ENCODE measurements at places on chromosomes 2 and 18.
A peak's percentile ranks its signal among the peaks of the same experiment; 100 is the strongest.

DNA sequence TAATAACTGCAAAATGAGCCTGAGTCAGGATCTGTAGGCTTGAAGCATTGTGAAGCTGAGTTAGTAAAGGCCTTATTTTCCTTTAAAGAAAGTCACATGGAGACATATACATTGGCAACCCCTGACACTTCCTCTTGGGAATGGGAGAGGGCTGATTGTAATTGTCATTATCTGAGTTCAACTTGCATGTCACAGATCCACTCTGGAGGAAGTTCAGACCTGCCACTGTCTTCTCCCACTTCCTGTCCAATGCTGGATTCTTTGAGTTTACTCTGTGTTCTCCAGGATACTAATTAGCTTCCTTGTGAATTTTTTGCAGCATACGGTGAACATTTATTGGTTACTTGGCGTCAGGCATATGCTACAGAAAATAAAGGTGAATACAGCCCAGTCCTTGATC is 34.1 kb downstream of the SMARCAL1 start:
- DNase-seq: no peak

GRCh38 chr18:32906506-32907310 is 133.9 kb upstream of the KLHL14 start:
- no peak for DNase-seq

- DNase-seq: no peak
Observed at GRCh38 chr2:115654362-115654761, 1211.9 kb downstream of the DPP10 start.

DNA sequence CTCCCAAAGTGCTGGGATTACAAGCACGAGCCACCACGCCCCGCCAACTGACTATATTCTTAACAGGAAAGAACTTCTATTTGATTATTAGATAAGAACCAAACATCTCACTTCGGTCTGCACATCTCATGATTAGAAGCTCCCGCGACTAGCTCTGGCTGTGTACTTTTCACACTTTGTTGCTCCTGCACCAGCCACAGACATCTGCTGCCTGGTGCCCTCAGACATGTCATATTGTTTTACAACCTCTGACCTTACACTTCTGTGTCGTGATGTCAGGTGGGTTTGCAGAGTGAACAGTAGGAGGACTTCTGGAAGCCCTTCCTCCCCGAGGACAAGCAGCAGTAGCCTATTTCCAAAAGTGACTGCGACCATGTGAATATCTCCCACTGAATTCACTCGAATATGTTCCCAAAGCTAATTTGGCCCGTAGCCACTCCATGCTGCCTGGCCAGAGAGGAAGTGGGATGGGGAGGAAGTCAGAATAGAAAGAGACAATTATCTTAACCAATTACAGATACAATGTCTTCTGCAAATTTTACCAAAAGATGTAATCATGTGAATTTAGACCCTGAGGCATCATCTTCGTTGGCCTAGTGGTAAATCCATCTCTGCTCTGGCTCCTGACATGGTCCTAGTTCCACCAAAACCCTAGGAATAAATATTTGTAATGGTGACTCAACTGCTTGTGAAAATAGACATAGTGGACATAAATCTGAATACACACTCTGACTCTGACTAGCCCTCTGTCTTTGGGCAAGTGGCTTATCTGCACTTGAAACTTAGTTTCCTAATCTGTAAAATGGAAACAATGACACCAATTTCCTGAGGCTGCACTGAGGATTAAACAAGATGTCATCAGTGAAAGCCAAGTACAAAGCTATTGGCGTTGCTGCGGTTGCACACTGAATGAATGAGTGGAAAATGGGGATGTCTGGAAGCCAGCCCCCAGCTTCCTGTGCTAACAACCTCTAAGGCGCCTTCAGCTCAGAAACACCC is 406.1 kb downstream of the LRATD1 start:
- DNase-seq: no peak

GRCh38 chr2:237390235-237390634 is 23.7 kb downstream of the COL6A3 start:
- no peak for DNase-seq

DNA sequence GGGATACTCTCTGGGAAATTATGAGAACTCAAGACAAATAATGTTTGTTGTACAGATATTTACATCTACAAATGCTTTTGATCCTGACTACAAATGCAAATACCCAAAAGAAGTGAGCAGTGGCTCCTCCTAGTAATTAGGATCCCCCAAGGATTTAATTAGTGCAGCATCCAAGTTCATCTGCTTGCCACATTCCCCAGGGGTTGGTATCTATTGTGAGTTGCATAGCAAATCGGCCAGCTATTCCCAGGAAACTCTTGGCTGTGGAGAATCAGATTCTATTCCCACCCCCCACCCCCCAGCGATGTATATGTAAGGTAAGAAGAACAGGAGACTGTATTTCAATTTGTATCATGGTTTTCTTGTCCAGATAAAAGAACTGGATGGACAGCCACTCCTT is 725.1 kb upstream of the CDH7 start:
- no peak for DNase-seq

DNA sequence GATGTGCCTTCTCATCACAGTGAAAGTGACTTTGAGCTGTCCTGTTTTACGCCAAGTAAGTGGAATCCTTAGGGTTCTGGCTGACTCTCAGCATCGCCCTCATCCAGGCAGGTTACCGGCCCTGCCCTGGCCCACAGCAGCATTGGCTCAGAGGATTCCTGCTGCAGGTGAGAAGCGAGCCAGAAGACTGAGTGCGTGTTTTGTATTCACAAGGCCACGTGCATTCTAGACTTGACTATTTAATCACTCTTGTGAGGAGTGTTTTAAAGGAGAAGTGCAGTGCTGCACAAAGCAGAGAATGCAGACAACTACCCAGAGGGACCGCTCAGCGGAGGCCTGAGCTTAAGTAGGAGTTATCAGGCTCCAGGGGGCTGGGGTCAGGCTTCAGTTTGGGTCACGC is 48.3 kb downstream of the LAMA3 start:
- DNase-seq: no peak

DNA sequence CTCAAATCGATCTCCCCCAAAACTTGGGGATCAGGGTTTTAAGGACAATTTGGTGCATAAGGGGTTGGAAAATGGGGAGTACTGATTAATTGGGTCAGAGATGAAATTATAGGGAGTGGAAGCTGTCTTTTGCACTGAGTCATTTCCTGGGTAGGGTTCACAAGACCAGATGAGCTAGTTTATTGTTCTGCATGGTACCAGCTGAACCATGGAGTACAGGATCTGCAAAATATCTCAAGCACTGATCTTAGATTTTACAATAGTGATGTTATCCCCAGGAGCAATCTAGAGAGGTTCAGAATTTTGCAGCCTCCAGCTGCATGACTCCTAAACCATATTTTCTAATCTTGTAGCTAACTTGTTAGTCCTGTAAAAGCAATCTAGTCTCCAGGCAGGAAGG is 73.1 kb downstream of the CPO start:
- DNase-seq: no peak

- peak; percentile 57 for DNase-seq
Observed at GRCh38 chr18:24138789-24139616, at the start of gene CABYR. CABYR (plus strand) TSS chr18:24139062; CDS start chr18:24143115, 4,053 bp downstream.

DNA sequence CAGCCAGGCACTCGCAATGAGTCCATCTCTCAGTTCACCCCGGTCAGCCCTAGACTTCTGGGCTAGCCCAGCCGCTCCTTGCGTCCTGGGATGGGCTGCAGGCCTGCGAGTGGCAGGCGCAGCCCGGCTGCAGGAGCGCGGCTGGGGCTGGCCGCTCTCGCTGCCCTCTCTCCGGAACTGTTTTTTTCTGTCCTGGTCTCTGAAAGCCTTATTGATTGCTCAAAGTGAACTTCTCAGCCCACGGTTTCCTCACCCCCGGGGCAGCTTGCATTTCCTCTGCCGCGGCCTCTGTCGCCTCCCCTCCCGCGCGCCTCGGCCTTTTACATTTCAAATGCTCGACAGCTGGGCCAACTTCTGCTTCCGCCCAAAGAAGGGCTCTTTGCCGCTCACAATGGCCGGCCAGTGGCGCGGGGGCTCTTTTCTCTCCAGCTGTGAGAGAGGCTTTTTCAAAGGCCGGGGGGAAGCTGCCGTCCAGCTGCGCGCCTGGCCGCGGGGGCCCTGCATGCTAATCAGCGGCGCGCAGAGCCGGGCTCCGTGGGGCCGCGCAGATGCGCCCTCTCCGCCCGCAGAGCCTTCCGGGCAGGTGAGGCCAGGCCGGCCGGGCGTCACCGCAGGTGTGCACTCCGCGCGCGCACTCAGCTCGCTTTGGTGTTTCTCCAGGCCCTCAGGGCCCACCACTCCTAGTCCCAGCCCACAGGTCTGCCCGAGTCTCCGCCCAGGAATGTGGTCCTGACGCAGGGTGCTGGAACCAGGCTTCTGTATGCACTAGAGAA is 513.8 kb downstream of the RNF144A start:
- no peak for DNase-seq

GRCh38 chr2:171181064-171182049 is 20.7 kb upstream of the TLK1 start:
- DNase-seq: no peak

DNA sequence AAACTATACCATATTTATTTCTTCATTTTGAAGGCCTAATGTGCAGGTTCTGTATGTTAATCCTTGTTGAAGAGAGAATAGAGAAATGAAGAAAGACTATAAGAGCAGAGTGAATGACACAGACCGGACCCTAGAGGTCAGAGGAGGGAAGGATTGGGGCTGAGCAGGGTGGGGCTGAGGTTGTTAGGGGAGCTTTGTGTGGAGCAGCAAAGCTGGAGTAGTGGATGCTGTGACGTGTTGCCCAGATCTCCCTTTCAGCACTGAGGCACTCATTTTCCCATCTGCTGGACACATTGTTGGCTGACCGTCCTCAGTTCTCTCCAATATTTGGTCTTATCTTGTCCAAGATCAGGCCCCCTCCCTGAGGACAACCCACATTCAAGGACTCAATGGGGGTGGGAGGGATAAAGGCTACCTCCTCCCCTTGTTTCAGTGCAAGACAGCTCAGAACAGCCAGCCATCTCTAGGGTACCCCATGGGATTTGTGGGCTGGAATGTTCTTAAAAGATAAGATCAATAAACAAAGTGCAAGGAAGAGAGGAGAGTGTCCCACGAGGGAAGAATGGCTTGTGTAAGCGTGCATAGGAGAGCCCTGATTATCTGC is 143.6 kb downstream of the TDRD15 start:
- DNase-seq: no peak

DNA sequence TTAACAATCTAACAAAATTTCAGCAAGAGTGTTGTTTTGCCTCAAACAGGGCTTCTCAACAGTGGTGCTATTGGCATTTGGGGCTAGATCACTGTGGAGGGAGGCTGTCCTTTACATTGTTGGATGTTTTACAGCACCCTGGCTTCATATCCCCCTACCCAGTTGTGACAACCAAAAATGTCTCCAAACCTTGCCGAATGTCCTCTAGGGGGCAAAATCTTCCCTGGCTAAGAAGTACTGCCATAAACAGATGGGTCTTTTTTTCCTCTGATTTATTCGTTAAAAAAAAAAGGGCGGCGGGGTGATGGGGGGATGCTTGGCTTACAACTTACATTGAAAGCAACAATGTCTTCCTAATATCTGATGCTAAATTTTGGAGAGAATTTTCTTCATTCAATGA is 207.6 kb upstream of the CCDC150 start:
- DNase-seq: no peak

DNA sequence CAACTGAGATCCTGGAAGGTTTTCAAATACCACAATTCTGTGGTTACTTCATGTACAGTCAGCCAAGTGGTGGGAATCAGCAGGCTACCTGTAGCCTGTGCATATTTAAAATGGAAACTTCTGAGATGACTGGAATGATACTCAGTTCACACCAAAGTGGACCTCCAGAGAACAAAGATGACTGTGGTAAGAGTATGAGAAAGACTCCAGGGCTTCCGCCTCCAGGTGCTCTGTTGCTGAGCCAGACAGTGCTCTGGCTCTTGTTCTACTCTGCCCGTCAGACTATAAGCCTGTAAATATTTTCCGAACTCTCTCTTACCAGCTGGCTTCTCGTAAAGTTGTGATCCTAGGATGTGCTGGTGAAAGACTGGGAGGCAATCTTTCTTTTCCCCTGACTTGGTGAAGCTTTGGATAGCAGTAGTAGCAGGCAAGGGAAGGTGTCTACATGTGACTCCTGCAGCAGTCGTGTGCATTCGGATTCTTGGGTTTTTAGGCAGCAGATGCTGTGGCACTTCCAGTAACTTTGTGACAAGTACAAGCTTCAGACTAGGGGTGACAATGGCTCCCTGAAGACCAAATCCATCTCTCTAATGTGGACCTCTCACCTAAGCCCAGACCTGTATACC is 23.1 kb downstream of the ST3GAL5 start:
- DNase-seq: no peak

- no peak for DNase-seq
Observed at GRCh38 chr2:69779258-69780001, 37.5 kb downstream of the ANXA4 start.

DNA sequence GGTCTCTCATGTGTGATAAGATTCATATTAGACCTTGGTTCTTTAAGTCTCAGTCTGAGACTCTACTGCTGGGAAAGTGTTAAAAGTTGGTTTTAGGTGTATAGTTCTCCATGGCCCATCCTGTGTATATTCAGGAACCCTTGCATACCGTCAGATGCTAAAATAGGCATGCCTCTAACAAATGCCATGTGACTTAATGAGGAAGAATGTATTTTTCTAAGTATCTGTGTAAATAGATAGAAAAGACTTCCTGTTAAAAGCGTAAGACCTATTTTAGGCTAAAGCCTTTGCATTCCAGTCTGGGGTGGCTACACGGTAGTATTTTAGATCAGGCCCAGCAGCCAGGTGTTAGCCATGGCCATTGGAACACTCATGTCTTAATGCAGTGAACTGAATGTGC is 73.3 kb downstream of the RHBDD1 start:
- DNase-seq: no peak

Measured in HuH-7.5 (cell line).